ENCODE measurements at places on chromosomes 4 and X.
A peak's percentile ranks its signal among the peaks of the same experiment; 100 is the strongest.

DNA sequence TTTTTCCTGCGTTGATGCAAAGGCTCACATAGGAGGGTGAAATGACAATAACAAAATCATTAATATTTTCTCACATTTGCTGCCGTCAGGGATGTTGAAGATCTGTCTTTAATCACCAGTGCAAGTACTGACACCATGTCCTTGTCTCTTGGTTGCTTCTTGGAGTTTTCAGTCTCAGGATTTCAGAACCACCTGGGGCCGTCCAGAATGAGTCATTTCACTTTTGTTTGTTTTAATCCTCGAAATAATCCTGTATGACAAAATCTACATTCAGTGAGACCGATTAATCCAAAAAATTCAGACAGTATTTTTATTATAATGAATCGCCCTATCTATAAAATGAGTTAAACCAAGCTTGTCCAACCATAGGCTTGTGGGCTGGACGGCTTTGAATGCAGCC, 47.2 kb downstream of the NEIL3 start:
- no peak for DNase-seq

GRCh38 chr4:86759298-86759697, 89.9 kb downstream of the SLC10A6 start:
- no peak for DNase-seq

GRCh38 chr4:8156617-8157016, 2.0 kb downstream of the ABLIM2 start:
- no peak for DNase-seq

DNA sequence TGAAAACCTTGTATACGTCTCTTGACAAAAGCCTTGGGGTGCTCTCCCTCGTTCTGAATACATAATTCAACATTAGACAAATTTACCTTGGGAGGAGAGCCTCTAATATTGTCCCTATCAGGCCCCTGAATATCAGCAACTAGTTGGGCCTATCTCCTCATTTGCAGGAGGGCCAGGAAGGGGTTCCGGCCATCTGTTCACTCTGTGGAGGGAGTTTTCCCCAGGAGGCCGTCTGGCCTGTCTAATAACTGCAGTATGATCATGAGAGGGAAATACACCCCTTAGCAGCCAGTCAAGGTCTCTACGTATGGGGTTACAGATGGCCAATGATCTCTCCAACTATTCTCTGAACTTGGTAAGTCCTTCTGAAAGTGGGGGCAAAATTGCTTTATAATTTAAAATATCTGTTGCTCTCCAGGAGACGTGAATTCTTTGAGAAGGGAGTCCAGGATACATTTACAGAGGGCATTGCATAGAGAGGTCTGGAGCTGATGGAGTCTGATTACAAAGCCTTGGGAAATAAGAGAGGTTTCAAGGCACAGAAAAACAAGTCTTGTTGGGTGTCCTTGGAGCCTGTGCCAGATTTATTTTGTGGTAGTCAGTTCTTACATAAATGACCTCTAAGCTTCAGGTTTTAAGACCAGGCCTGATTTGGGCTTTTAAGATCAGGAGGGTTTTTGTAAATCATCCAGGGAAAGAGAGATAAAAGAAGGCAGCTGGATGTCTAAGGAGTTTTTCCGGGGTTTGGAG, 48.2 kb upstream of the UXT start:
- no peak for DNase-seq

- no peak for DNase-seq
These were observed 88.4 kb downstream of the LCORL start for GRCh38 chr4:17933126-17933525.

GRCh38 chrX:776061-776460, 145.5 kb downstream of the SHOX start:
- DNase-seq = no peak

- DNase-seq = peak; percentile 90
These were observed 5.0 kb downstream of the TACC3 start for GRCh38 chr4:1726146-1726934.

- DNase-seq = no peak
These were observed 10.2 kb upstream of the GLOD5 start for GRCh38 chrX:48751343-48751742.

DNA sequence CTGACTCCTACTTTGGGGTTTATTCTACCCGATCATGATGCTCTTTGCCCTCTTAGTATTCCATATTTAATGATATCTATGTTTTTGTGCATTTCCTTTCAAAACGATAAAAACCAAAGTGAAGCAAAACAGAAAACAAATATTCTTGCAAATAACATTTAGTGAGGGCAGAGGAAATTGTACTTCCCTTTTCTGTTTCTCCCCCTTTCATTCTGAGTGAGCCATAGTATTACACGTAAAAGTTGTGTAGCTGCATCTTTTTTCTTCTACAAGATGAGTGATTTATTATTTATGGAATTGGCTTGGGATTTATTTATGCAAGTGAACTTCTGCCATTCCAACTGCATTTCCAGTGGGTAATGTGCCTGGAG, 109.9 kb downstream of the AFF2 start:
- DNase-seq = peak; percentile 56

GRCh38 chr4:152690706-152691651, 11.2 kb upstream of the TMEM154 start:
- no peak for DNase-seq

- no peak for DNase-seq
These were observed 108.3 kb downstream of the JADE1 start for GRCh38 chr4:128917781-128918180.

DNA sequence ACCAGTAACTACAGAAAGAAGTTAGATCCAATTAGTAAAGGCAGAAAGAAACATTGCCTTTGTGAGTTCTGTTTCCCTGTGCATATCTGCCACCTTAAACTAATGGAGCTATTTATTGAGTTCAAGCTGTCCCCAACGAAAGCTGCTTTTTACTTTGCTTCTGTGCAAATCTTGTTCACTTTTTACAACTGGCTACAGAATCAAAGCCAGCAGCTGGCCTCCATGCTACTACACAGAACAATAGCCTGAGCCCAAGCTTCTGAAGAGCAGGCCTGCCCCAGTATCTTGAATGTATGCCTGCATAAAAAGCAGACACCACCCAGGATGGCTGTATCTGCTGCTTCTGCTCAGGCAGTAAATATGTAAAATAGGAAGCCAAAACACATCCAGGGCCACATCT, 28.1 kb downstream of the ANK2 start:
- no peak for DNase-seq

DNA sequence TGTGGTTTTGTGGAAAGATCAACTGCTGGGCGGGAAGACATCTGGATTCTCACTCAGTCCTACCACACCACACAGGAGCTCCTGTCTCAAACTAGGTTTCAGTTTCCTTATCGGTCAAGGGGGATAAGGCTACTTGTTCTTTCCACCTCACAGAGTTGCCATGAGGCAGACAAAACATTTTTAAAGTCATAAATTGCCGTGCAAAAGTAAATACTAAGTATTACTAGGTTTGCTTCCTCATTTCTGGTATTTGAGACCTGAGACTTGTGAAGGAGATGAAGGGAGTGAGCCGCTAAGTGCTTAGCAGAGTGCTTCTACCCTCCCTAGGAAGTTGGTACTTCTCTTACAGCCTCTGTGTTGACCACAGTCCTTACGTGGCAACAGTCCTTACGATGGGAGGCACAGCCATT, 1.5 kb downstream of the LAP3 start:
- DNase-seq = peak; percentile 66

- no peak for DNase-seq
These were observed 113.5 kb downstream of the PRKX start for GRCh38 chrX:3599802-3600430.

- no peak for DNase-seq
These were observed 81.4 kb downstream of the TMEM131L start for GRCh38 chr4:153547520-153547919.

DNA sequence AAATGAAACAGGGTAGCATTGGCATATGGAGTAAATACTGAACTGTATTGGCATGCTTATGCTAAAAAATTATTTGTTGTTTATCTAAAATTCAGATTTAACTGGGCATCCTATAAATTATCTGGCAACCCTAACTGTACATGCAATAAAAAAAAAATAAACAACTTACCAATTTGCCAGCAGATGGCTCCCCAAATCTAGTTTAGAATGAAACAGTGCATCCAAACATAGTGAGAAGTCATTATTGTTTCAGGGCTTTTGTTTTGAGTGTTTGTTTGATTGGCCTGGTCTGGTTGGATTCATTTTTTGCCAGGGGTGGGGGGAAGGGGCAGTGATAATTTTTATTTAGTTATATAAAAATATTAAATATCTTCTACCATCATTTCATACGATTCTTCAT, 12.8 kb upstream of the NSUN7 start:
- DNase-seq = peak; percentile 68

GRCh38 chrX:87727620-87728019, 210.0 kb downstream of the KLHL4 start:
- no peak for DNase-seq

GRCh38 chr4:187236209-187236890, 512.7 kb upstream of the FAT1 start:
- DNase-seq = no peak

- no peak for DNase-seq
These were observed 508.0 kb upstream of the CXorf51A start for GRCh38 chrX:147322496-147322895.

DNA sequence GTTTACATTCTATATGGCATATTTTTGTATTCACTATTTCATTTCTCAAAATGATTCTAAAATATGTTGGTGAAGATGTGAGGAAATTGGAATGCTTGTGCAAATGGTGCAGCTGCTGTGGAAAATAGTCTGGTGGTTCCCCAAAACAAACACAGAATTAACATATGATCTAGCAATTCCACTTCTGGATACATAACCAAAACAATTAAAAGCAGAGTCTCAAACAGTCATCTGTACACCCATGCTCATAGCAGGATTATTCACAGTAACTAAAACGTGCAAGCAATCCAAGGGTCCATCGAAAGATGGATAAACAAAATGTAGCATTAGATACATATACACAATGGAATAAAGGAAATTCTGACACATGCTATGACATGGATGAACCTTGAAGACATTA, 204.8 kb downstream of the FBXW7 start:
- DNase-seq = no peak

GRCh38 chr4:139754938-139755337, 89.3 kb downstream of the MGST2 start:
- DNase-seq = no peak

GRCh38 chr4:19381068-19381467, 870.6 kb upstream of the SLIT2 start:
- no peak for DNase-seq

GRCh38 chr4:146029147-146029546, 90.5 kb upstream of the ZNF827 start:
- no peak for DNase-seq

- peak; percentile 30 for DNase-seq
These were observed 204.9 kb downstream of the GBA3 start for GRCh38 chr4:22897520-22898108.

- no peak for DNase-seq
These were observed 1449.2 kb downstream of the C4orf33 start for GRCh38 chr4:130545171-130545570.

DNA sequence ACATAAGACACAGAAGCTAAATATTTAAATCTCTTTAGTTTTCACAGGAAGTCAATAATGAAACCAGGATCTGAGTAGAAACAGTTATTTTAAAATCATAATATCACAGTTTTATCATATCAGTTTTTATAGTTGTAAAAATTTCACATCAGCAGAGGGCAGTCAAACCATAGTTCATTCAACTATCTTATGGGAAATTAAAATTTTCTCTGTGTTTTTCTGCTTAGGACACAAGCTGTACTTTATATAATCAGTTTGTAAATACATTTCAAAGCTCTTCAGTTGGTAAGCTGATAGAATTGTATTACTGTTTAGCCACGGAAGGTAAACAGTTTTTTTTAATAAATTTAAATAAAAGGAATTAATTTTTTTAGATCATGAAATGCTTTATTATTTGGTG, 204.8 kb upstream of the NUDT6 start:
- DNase-seq = no peak

DNA sequence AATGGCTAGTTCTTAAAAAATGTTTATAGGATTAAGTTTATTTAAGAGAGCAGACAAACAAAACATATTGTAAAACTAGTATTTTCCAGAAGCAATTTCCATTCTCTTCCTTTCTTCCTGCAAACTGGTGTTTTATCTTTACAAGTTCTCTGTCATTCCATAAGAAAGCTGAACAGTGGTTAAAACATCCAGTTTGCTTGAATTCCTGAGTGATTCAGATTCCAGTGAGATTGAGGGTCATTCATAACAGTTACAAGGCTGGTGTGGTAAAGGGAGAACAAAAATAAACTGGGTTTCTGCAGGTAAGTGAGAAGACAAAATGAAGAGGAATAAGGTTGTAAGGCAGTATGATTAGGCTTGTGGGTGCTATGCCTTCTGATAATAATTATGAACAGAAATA, 544.8 kb upstream of the DIPK2B start:
- no peak for DNase-seq

DNA sequence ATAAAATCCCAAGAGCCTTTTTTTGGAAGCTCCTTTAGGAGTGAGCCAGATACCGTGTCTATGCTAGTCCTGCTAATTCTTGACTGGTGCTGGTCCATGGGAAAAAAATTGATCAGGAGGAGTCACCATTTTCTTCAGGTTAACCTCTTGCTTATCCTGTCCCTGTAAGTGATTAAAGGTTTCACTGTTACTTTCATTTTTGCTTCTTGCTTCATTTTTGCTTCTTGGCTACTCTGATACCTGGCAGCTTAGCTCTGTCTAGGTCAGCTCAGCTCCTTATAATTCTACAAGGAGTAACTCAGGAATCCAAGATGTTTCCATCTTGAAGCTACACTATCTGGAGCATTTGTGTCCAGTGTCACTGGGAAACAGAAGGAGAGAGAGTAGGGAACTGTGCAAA, 45.7 kb downstream of the AFM start:
- no peak for DNase-seq

DNA sequence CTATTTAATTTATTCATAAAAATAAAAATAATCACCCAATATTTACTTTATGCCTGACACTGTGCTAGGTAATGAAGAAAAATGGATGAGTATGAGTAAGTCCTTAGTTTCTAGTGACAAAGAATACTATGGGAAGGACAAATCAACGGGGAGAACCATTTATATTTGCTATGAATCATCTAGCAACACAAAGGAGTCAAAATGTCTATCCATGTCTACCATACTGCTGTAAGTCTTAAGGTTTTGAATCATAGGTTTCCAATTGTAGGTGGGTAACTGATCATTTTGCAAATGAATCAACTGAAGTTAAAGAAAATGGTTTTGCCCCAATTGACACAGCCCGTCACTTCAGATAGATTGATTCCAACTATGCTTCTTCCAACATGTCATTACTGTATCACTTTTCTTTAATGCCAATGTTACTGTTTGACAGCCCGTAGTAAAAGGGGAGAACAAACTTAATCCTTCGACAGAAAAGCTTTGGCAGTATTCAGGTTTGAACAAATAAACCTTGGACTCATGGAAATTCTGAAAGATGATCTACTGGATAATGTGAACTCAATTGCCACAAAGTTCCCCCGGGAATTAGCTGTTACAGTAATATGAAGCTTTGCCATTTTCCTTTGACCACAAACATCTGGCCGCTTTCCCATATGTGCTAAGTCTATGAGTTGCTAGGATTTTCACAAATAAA, 3.2 kb downstream of the TDO2 start:
- no peak for DNase-seq

Data from NAMALWA (cell line).